ENCODE measurements at places on chromosomes 1 and 21.
A peak's percentile ranks its signal among the peaks of the same experiment; 100 is the strongest.

DNA sequence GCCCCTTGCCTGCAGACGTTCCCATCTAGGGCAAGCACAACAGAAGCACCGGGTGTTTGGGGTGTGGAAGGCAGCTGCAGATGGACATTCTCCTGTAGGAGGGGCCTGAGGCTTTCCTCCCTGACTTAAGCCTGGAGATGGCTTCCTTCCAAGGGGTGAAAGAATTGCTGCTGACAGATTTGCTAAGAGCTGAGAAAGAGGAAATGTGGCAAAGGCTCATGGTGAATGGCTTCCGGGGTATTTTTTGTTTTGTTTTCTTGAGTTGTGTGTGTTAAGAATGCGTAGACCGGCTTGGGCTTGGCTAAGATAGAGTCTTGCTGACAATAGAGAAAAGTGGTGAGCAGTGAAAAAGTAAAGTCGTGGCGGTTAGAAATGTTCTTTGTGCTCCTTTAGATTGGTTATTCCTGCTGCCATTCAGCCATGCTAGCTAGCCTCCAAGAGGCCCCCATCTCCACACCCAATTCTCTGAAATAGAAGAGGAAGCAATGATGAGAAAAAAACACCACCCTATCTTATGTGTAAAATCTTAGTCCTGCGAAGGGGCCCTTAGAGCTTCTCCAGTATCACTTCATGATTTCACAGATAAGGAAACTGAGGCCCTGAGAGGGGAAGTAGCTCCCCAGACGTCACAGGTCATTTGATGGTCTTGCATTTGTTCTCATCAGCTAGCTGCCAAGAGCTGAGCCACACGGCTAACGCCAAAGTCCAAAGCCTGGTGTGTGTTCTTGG is 36.9 kb downstream of the EIF2D start:
- peak; percentile 99 for DNase-seq

GRCh38 chr1:82086739-82087138 is 286.0 kb downstream of the ADGRL2 start:
- no peak for DNase-seq

DNA sequence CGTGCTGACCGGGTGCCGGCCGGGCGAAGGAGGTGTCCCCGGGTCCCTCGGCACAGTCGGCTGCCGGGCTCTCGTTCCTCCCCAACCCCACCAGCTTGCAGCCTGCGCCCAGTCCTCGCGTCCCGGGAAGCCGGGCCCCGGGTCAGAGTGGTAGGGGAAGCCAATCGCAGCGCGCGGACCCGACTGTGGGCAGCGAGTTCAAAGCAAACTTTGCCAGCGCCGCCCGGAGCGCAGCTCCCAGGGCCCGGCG is 328 bp downstream of the MYCL start:
- DNase-seq, result no peak

DNA sequence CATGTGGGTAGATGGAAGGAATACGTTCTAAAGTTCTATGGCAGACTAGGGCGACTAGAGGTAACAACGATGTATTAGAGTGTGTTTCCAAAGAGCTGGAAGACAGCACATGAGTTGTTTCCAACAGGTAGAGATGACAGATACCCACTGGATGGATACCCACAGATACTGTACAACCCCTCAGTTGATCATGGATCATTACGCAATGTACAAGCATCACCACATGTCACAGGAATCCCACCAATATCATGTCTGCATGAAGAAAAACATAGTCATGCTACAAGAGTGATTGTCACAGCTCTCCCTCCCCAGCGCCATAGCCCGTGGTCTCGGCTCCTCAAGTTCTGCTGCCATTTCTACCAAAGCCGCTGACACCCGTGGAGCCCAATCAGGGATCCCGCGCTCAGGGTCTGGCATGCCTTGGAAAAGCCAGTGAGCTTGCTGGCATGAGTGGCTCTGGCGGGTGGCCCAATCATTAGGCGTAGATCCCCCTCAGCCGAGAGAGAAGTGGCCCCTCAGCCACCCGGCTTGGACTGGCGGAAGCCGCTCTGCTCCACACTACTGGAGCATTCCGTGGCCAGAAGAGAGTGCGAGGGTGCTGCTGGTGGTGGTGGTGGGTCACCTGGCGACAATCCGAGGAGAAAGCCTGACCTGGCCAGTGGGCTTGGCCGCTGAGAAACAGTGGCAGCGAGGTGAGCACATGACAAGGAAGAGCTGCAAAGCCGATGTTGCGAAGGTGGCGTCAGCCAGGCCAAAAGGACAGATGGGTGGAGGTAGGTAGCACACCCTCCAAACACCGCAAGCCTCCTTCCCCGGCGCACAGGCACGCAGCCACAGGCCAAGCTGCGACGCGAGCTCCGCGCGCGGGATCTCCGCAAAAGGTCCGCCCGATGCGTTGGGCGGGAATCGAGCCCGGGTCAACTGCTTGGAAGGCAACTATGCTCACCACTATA is 65.7 kb upstream of the FCGR2A start:
- DNase-seq, result peak; percentile 70

DNA sequence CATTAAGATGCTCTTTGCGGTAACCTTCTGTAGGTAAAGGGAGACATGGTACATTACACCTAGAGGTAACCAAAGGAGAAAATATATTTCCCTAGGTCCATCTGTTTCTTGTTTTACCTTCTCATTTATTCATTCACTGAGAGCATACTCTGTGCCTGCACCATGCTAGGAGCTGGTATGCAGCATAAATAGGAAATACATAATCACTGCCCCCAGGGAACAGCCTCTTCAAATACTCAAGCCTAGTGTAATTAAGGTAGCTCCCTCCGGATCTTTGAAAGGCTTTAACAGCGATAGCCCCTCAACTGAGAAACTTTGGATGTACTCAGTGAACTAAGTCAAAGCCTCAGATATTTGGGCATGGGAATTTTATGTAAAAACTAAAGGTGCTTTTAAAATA is 123.6 kb downstream of the GABPA start:
- DNase-seq, result no peak

GRCh38 chr1:154094411-154094810 is 60.5 kb downstream of the NUP210L start:
- DNase-seq, result no peak

GRCh38 chr1:41656068-41656467 is 171.6 kb upstream of the EDN2 start:
- no peak for DNase-seq

- DNase-seq, result no peak
These were observed 8.0 kb downstream of the RRP1B start for GRCh38 chr21:43667191-43667904.

DNA sequence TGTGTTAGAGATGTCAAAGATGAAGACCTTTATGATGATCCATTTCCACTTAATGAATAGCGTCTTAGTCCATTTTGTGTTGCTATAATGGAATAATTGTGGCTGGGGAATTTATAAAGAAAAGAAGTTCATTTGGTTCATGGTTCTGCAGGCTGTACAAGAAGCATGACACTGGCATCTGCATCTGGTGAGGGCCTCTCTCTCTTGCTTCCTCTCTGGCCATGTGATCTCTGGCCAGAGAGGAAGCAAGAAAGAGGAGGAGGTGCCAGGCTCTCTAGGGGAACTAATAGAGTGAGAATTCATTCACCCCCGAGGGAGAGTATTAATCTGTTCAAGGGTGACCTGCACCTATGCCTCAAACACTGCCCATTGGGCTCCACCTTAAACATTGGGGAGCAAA is 242.8 kb downstream of the DISC1 start:
- DNase-seq, result peak; percentile 42

GRCh38 chr1:214694769-214695168 is 91.8 kb downstream of the CENPF start:
- no peak for DNase-seq

DNA sequence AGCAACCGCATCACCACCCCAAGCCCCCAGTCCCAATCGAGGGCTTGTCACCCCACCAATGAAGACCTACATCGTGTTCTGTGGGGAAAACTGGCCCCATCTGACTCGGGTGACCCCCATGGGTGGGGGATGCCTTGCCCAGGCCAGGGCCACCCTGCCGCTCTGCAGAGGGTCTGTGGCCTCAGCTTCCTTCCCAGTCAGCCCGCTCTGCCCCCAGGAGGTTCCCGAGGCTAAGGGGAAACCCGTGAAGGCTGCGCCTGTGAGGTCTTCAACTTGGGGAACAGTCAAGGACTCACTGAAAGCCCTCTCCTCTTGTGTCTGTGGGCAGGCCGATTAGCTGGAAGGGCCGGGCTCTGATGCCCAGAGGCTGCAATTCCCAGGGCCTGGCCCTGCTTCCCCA is 2.0 kb downstream of the SRARP start:
- DNase-seq, result no peak

- DNase-seq, result no peak
These were observed 293.8 kb upstream of the USP25 start for GRCh38 chr21:15436031-15436430.
